CD4-positive, alpha-beta T cell (primary cell): ENCODE measurements at places on chromosomes 7 and 10.

- H3K27ac ChIP-seq: no peak overlapping the region
- no peak for DNase-seq
- no peak overlapping the region for H3K4me3 ChIP-seq
- no peaks in the 10 kb centered on the region for H3K36me3 ChIP-seq
Measured at GRCh38 chr10:76651154-76651553, 986.5 kb downstream of the KCNMA1 start.

- no peak for DNase-seq
- no peak overlapping the region for H3K27ac ChIP-seq
- H3K27me3 ChIP-seq: no peaks in the 10 kb centered on the region
- no peaks in the 10 kb centered on the region for H3K4me1 ChIP-seq
Measured at GRCh38 chr7:132001146-132001545, 444.7 kb upstream of the PODXL start.

DNA sequence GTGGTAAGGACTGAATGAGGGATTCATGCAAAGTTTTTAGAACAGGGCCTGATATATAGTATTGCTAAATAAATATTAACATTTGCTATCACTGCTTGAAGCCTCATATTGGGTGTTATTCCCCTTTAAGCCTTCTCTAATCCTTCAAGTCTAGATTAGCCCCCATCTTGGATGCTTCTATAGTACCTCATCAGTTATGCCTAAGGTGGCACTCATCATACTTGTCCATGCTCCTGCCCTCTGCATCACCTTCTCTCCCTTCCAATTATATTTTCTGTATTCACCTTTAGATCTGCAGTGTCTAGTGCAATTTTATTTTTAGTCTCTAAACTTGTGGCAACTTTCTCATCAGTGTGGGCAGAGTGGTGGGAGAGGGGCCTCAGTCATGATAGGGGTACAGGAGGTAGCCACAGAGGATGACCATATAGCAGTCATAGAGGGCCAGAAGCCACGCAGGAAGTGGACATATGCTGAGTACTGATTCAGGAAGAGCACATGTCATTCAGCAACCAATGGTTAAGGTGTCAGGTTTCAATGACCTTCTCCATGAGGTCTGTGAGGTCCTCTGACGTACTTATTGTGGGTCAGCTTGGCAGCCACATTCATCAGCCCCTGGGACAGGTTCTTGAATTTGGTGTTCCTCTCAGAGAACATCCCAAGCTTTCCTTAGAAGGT lies 2.5 kb downstream of the ENTPD1 start:
- H3K27me3 ChIP-seq: peaks cover 3% of the 10 kb centered on the region
- peaks cover 2% of the 10 kb centered on the region for H3K4me1 ChIP-seq
- H3K27ac ChIP-seq: no peak overlapping the region
- no peaks in the 10 kb centered on the region for H3K36me3 ChIP-seq
- H3K4me3 ChIP-seq: no peak overlapping the region

GRCh38 chr10:30705101-30705624 lies 75.6 kb upstream of the LYZL2 start:
- H3K27ac ChIP-seq: peak overlapping the region; percentile 85
- no peaks in the 10 kb centered on the region for H3K27me3 ChIP-seq
- no peaks in the 10 kb centered on the region for H3K36me3 ChIP-seq
- DNase-seq: peak; percentile 42
- peak overlapping the region; percentile 60 for H3K4me3 ChIP-seq
- peaks cover 59% of the 10 kb centered on the region for H3K4me1 ChIP-seq

DNA sequence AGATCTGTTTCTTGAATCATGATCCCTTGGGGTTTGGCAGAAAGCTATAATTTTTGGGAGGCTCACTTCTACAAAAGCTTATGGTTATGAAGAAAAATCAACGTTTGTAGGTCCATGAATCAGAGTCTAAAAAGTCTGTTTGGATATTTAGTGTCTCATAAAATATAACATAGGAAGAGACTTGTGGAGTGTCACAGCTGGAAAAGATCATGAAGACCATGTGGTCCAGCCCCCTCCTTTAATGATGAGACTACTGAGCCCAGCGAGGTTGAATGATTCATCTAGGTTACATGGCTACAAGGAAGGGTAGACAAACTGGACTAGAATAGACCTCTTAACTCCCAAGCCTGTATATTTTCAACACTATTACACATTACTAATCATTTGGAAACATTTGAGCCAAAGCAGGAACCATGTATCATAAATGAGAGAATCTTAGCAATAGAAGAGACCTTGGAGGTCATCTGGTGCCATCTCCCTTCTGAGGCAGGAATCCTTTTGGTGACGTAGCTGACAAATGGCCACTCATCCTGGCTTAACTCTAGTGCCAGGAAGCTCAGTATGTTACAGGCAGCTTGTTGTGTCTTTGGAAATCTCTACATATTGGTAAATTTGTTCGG lies 152.5 kb downstream of the CREB5 start:
- no peak overlapping the region for H3K27ac ChIP-seq
- no peaks in the 10 kb centered on the region for H3K4me1 ChIP-seq
- no peak for DNase-seq
- H3K4me3 ChIP-seq: no peak overlapping the region
- no peaks in the 10 kb centered on the region for H3K36me3 ChIP-seq
- no peaks in the 10 kb centered on the region for H3K27me3 ChIP-seq

DNA sequence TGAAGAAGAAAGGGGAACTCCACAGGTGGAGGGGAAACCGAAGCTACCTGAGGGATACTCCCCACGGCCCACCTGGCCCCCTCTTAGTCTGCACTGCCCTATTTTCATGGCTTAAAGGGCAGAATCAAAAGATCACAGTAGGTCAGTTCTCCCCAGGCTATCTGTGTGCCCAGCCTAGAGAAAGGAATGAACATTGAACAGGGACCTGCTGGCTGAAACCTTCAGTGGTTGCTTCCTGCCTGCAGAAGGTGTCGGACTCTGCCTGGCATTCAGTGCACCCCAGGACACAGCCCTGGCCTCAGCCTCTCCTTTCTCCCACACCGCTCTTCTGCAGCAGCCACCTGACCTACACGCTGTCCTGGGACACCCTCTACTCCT lies 74.5 kb downstream of the PRKAG2 start:
- no peaks in the 10 kb centered on the region for H3K36me3 ChIP-seq
- H3K4me3 ChIP-seq: no peak overlapping the region
- peaks cover 4% of the 10 kb centered on the region for H3K4me1 ChIP-seq
- no peaks in the 10 kb centered on the region for H3K27me3 ChIP-seq
- no peak for DNase-seq

DNA sequence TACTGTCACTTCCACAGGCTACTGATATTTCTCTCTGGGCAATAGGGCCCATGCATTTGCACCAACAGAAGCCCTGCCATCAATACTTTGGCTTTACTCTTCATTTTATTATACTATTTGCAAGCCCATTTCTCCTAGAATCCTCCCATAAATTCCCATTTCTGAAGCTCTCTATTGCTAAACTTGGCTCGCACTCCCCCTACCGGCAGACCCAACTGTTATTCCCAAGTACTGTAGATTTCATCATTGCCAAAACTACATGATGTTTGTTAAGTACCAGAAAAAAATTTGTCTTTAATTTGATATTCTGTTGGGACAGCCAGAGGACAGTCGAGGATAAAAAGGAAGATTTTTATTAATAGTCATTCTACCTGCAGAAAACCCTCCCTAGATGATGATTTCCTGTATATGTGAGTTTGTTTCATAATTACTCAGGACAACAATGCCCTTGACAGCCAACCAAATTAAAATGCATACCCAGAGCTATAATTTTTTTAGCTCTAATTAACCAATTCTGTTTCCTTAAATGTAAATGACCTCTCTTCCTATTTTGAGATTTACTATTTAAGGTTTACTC lies 298.6 kb downstream of the REEP3 start:
- no peak overlapping the region for H3K4me3 ChIP-seq
- DNase-seq: peak; percentile 10
- peaks cover 12% of the 10 kb centered on the region for H3K27me3 ChIP-seq
- H3K36me3 ChIP-seq: no peaks in the 10 kb centered on the region

DNA sequence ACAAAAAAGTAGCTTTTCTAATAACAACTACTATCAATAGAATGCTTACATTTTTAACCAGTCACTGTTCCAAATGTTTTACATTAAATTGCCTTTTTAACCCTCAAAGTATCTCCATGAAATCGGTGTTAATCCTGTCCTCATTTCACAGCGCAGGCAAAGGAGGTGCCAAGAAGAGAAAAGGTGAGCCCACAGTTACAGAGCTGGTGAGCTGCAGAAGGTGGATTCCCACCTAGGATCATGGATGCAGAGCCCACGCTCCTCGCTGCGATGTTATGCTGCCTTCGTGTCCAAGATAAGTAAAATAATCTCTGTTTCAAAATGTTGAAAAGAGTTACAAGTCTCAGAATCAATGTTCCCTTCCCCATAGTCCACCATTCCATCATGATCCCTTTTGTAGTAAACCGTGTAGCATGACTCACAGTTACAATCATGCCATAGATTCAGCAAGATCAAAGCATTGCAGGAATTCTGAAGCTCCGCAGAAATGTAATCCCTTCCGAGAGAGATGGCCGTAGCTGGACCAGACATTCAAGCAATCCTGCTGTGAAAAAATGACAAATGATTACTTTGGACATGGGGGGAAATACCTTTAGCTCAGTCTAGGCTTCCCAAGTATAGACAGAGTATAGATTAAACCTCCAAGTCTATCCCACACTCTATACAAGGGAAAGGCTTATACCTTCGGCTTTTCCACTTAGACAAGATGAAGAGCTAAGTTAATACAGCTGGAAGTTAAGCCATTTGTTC lies 394.7 kb upstream of the AKR1E2 start:
- H3K27ac ChIP-seq: no peak overlapping the region
- no peaks in the 10 kb centered on the region for H3K4me1 ChIP-seq
- no peak for DNase-seq
- no peak overlapping the region for H3K4me3 ChIP-seq

DNA sequence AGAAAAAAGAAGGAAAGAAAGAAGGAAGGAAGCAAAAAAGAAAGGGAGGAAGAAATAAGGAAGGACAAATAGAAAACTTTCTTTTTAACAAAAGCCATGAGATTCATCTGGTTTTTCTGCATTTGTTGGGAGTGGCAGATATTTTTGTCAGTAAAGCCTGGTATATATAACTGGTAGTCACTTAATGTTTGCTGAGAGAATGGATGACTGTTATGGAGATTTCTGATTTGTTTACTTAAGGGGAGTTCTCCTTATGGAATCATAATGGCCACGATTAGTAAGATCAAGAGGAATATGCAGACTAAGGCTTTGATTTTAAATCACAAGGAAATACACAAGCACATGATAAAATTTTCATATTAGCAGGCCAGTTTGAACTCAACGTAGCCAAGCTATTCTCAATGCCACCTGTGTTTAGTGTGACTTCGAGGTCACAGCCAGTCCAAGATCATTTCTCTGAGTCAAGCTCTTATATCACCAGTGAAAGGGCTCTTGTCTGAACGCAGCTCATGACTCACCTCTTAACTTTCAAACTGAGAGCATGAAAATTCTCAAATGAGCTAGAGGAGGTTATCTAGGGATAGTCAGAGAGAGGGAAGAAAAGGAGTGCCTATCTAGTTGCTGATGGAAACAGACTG lies 445.1 kb upstream of the ZMIZ1 start:
- H3K4me3 ChIP-seq: no peak overlapping the region
- no peaks in the 10 kb centered on the region for H3K27me3 ChIP-seq
- H3K27ac ChIP-seq: no peak overlapping the region
- H3K4me1 ChIP-seq: no peaks in the 10 kb centered on the region
- H3K36me3 ChIP-seq: no peaks in the 10 kb centered on the region
- no peak for DNase-seq
